ENCODE measurements at places on chromosomes 16 and 17. TPM values are rescaled to one million over a fixed set of nuclear protein-coding genes. Genes with fewer than 3 reads are reported as not detected.

The RAB34 gene
- 371 TPM for total RNA-seq

The SOCS3 gene
- 87.4 TPM for total RNA-seq

The MYH1 gene
- total RNA-seq, result not detected

The IFT20 gene
- total RNA-seq, result 34.1 TPM

The CFAP97D1 gene
- total RNA-seq, result not detected

The CACNA1H gene
- total RNA-seq, result 0.59 TPM

Data from bronchus fibroblast of lung (primary cell).